ENCODE measurements at places on chromosomes 13 and 19.

- H3K27me3 ChIP-seq: no peaks in the 10 kb centered on the region
- peak overlapping the region; percentile 77 for H3K27ac ChIP-seq
- H3K36me3 ChIP-seq: no peaks in the 10 kb centered on the region
- peaks cover 47% of the 10 kb centered on the region for H3K4me1 ChIP-seq
These were observed 81.2 kb downstream of the STARD13 start for GRCh38 chr13:33204130-33204927.

DNA sequence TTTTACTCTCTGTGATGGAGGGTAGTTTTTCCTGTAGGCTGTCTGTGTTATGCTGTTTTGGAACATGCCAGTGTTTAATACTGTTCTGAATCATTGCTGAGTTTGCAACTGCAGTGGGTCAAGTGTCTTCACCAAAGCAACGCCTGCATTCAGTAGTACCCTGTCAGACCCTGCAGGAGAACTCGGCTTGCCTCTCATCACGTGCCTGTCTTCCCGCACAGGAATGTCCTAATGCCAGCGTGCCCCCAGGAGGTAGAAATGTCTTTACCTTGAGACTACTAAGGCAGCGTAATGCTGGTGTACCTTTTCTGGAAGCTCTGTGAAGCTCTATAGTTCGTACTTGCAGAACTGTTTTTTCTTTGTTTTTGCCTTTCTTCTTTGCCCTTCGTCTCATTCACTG lies 42.3 kb downstream of the POLR1D start:
- no peak overlapping the region for H3K27ac ChIP-seq
- no peak for DNase-seq
- no peak overlapping the region for H3K4me3 ChIP-seq
- no peaks in the 10 kb centered on the region for H3K27me3 ChIP-seq

GRCh38 chr13:89827552-89827951 lies 1519.9 kb upstream of the MIR17HG start:
- no peaks in the 10 kb centered on the region for H3K36me3 ChIP-seq
- no peak overlapping the region for H3K27ac ChIP-seq
- no peaks in the 10 kb centered on the region for H3K27me3 ChIP-seq
- no peak overlapping the region for H3K4me3 ChIP-seq

- no peaks in the 10 kb centered on the region for H3K36me3 ChIP-seq
- H3K4me3 ChIP-seq: no peak overlapping the region
- no peaks in the 10 kb centered on the region for H3K27me3 ChIP-seq
- DNase-seq: no peak
These were observed 533.0 kb downstream of the MYO16 start for GRCh38 chr13:109162248-109163036.

DNA sequence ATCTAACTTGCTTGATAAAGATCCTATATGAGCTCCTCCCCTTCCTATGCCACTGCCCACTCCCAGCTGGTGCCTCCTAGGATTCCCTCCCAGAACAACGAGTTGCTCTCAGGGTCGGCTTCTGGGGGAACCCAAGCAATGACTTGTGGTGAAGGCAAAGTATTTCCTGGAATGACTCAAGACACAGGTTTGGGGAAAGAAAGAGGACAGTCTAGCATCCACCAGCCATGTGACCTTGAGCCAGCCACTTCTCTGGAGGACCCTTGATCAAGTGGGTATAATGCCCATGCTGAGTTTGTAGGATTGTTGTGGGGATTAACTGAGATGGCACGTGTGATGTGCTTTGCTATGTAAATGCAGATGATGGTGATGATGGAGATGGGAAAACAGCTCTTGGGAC lies 33.0 kb downstream of the MBD3L2B start:
- no peaks in the 10 kb centered on the region for H3K36me3 ChIP-seq
- H3K27ac ChIP-seq: no peak overlapping the region
- DNase-seq: no peak
- H3K27me3 ChIP-seq: no peaks in the 10 kb centered on the region
- no peak overlapping the region for H3K4me3 ChIP-seq
- H3K4me1 ChIP-seq: no peaks in the 10 kb centered on the region

- no peak overlapping the region for H3K27ac ChIP-seq
- no peaks in the 10 kb centered on the region for H3K4me1 ChIP-seq
- DNase-seq: no peak
- no peaks in the 10 kb centered on the region for H3K36me3 ChIP-seq
- no peaks in the 10 kb centered on the region for H3K27me3 ChIP-seq
- no peak overlapping the region for H3K4me3 ChIP-seq
These were observed 116.1 kb upstream of the TSC22D1 start for GRCh38 chr13:44692173-44692713.

DNA sequence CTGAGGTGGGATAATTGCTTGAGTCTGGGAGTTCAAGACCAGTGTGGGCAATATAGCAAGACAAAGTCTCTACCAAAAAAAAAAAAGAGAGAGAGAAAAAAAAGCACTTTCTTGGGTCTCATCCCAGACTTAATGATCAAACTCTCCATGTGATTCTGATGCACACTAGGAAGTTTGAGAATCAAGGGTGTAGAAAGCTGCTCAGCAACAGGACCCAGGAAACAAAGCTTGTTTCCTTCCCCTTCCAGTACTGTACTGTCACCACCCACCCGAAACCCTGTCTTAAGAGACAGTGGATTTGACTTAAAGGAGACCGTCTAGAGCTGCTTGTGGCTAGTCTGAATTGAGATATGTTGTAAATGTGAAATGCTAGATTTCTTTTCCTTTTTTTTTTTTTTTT lies 5.8 kb downstream of the MISP3 start:
- H3K4me3 ChIP-seq: no peak overlapping the region
- H3K4me1 ChIP-seq: peaks cover 12% of the 10 kb centered on the region
- no peaks in the 10 kb centered on the region for H3K27me3 ChIP-seq
- peak; percentile 47 for DNase-seq
- no peaks in the 10 kb centered on the region for H3K36me3 ChIP-seq
- H3K27ac ChIP-seq: no peak overlapping the region

DNA sequence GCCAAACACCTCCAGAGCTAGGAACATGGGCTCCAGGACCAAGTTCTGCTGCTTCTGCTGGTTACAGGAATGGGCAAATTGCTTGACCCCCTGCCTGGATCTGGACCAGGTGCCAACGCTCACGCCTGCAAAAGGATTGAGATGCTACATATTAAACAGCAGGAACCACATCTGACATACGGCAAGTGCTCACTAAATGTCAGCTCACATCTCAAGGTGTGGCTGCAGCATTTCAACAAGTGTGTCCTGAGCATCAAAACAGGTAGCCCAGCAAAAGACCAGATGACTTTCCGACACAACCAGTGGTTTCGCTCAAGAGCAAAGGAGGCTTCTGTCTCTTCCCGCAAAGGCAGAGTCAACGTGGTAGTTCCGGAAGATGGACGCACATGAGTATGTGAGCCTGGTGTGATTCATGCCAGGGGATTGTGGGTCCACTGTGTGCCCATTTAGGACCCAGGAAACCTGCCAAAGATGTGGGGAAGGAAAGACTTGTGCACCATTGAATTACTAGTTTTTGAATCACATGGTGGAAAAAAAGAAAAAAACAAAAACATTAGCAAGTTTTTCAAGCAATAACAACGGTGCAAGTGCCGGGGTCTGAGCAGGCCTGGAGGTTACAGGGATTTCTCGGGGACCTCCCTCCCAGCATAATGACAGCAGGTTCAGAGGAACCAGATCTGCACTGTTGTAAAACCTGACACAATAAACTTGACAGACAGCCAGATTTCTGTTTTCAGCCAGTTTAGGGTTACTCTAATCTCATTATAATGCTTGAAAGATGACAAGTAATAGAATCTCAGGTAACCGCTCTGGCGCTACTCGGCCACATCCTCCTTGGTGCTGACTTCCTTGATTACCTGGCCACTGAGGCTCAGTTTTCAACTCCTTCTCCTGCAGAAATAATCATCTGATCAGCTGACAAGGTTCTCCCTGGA lies 77.9 kb downstream of the SOX1 start:
- H3K27ac ChIP-seq: no peak overlapping the region
- H3K36me3 ChIP-seq: no peaks in the 10 kb centered on the region
- no peaks in the 10 kb centered on the region for H3K27me3 ChIP-seq
- DNase-seq: no peak
- no peaks in the 10 kb centered on the region for H3K4me1 ChIP-seq

DNA sequence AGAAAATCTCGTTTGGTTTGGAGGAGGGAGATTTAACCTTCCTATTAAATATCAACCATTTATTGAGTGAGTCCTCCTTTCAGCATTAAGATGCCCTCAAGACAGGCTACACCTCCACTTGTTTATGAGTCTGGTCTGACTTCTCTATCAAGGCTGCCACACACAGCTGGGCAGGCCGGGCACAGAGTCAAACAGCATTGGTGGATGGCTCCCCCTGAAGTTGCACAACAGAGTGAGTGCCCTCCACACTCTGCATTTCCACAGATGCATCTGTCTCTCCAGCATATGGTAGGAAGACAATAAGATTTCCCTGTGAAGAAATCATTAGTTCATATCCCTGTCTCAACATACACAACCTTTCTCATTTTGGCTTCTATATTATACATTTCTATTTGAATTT lies 31.4 kb downstream of the PHF11 start:
- DNase-seq: no peak
- H3K27ac ChIP-seq: no peak overlapping the region
- no peaks in the 10 kb centered on the region for H3K4me1 ChIP-seq
- H3K27me3 ChIP-seq: no peaks in the 10 kb centered on the region
- peaks cover 9% of the 10 kb centered on the region for H3K36me3 ChIP-seq
- H3K4me3 ChIP-seq: no peak overlapping the region

GRCh38 chr13:32537580-32538142 lies 934 bp downstream of the N4BP2L2 start:
- H3K27me3 ChIP-seq: no peaks in the 10 kb centered on the region
- H3K36me3 ChIP-seq: peaks cover 25% of the 10 kb centered on the region
- peak overlapping the region; percentile 98 for H3K4me3 ChIP-seq
- H3K27ac ChIP-seq: peak overlapping the region; percentile 91
- peaks cover 26% of the 10 kb centered on the region for H3K4me1 ChIP-seq
- peak; percentile 32 for DNase-seq

- no peaks in the 10 kb centered on the region for H3K36me3 ChIP-seq
- no peak for DNase-seq
- H3K4me3 ChIP-seq: no peak overlapping the region
- H3K27me3 ChIP-seq: no peaks in the 10 kb centered on the region
These were observed 35.6 kb downstream of the EFNB2 start for GRCh38 chr13:106499896-106500295.

GRCh38 chr13:87331178-87331577 lies 340.0 kb upstream of the SLITRK5 start:
- no peak overlapping the region for H3K27ac ChIP-seq
- no peaks in the 10 kb centered on the region for H3K36me3 ChIP-seq
- DNase-seq: no peak
- no peak overlapping the region for H3K4me3 ChIP-seq
- no peaks in the 10 kb centered on the region for H3K4me1 ChIP-seq
- no peaks in the 10 kb centered on the region for H3K27me3 ChIP-seq

DNA sequence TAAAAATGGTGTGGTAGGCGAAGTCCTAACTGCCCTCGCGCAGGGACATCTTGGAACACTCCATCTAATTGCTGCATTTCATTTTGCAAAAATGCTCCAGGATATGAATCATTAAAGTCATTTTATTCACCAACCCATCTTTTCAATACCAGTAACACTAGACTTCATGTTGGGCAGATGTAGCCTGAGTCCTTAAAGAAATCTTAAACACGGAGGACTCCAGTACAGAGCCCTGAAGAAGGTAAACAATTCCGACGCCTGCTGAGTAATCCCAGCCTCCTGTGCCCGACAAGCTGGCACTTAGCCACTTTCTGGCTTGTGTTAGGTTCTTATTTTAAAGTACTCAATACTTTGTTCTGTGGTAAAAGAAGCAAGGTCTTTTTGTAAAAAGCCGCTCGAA lies 58.0 kb upstream of the IRS2 start:
- peak; percentile 52 for DNase-seq
- no peak overlapping the region for H3K27ac ChIP-seq
- H3K27me3 ChIP-seq: no peaks in the 10 kb centered on the region

DNA sequence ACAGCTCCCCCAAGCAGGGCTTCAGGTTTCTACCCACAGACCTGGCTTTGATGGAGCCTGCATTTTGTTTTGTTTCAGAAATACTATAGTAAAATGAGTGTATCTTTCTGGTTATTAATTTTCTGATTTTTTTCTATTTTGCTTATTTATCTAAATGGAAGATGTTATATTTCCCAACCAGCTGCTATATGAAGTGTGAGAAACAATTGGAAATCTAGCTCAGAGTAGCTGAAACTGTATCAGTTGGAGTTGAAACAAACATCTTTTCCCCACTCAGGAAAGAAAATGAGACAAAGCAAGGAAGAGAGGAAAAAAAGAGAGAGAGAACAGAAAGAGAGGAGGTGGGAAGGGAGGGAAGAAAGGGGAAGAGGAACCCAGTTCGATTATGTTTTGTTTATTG lies 358.5 kb upstream of the ZNF507 start:
- no peak overlapping the region for H3K4me3 ChIP-seq
- no peak for DNase-seq
- H3K27ac ChIP-seq: no peak overlapping the region

DNA sequence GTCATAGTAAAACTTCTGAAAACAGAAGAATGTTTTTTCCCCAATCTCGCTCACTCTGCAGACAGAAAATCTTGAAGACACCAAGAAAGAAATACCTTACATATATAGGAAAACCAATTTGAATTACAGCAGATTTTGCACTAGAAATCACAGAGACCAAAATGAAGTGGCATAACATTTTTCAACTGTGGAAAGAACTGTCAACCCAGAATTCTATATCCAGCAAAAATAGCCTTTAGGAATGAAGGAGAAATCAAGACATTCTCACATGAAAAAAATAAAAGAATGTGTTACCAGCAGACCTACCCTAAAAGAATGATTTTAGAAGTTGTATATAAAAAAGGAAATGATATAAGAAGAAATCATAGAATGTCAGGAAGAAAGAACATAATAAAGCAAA lies 28.7 kb downstream of the CCDC122 start:
- no peak overlapping the region for H3K4me3 ChIP-seq
- no peaks in the 10 kb centered on the region for H3K27me3 ChIP-seq
- peaks cover 37% of the 10 kb centered on the region for H3K4me1 ChIP-seq
- peak; percentile 7 for DNase-seq
- H3K36me3 ChIP-seq: peaks cover 10% of the 10 kb centered on the region

DNA sequence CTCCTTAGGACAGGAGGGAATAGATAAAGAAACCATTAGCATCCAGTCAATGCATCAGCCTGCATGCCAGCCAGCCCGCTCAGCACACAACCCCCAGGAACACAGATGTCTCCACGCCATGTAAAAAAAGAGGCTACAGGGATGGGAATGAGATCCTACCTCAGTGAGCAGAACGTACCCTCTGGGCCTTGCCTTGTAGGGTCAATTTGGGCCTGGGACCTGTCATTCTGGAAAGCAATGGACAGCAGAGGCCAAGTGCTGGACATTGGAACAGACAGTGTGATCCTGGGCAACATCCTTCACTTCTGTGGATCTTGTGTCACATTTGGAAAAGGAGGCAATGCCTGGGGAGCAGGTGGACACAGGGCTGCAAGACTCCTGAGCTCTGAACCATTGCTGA lies 26.0 kb downstream of the VSTM2B start:
- no peaks in the 10 kb centered on the region for H3K36me3 ChIP-seq
- H3K27ac ChIP-seq: no peak overlapping the region
- no peaks in the 10 kb centered on the region for H3K27me3 ChIP-seq
- H3K4me1 ChIP-seq: no peaks in the 10 kb centered on the region
- DNase-seq: no peak

Measured in GM23248 (cell line).